ENCODE measurements at places on chromosomes 12 and 14.

GRCh38 chr14:105502446-105503295 lies 11.6 kb downstream of the TEDC1 start:
- H3K27me3 ChIP-seq = peaks cover 2% of the 10 kb centered on the region
- peaks cover 2% of the 10 kb centered on the region for H3K4me1 ChIP-seq
- no peak for DNase-seq
- no peaks in the 10 kb centered on the region for H3K36me3 ChIP-seq

DNA sequence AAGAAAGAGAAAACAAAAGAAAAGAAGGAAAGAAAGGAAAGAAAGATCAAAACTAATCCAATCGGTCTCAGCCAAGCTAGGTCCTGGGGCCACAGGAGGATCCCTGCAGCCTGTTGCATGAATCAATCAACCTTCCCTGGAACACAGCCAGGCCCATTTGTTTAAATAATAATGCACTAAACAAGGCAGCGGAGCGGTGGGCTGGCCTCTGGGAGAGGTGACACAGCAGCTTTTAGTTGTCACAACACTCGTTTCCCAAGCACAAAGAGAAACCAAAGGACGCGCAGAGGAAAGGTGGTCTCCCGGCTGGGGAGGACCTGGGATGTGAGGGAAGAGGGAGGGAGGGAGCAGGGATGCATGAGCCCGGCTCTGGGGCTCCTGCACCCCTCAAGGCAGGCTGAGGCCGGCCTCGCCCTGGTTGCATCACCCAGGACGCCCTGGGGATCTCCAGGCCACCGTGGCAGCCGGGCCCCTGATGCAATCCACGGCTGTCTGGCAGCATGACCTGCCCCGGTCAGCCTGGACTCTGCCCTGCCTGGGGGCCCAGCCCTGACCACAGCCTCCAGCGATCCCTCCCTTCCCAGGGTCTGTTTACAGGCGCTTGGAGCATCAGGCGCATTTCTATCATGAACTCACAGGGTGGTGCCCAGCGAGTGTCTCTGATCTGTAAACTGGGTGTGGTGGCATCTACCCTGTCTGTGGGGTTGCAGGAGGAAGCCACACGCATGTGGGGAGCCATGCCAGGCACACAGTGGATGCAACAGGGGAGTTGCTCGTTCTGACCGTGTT lies 32.5 kb downstream of the MMP17 start:
- H3K4me3 ChIP-seq = no peak overlapping the region
- H3K27me3 ChIP-seq = no peaks in the 10 kb centered on the region

DNA sequence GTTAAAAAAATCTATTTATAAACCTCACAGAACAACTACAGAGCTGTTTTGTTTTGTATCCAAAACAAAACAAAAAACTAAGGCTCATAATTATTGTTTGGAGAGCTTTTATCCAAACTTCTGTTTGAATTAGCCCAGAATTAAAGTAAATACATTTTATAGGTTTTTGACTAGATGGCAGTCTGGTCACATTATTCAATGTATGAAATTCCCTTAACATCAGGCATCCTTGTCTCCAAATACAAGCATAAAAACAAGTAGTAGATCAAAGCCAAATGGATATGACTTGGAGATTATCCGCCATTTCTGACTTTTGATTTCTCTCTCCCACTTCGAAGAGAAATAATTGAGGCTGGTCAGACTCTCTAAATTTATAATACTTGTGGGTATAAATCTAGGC lies 63.5 kb downstream of the SLC38A1 start:
- no peak overlapping the region for H3K4me3 ChIP-seq
- no peak overlapping the region for H3K27ac ChIP-seq
- no peaks in the 10 kb centered on the region for H3K27me3 ChIP-seq
- H3K4me1 ChIP-seq = peaks cover 27% of the 10 kb centered on the region
- no peak for DNase-seq

GRCh38 chr14:103483600-103483999 lies 39.0 kb downstream of the CKB start:
- H3K4me3 ChIP-seq = no peak overlapping the region
- no peak for DNase-seq
- peaks cover 28% of the 10 kb centered on the region for H3K36me3 ChIP-seq
- H3K27me3 ChIP-seq = no peaks in the 10 kb centered on the region
- no peak overlapping the region for H3K27ac ChIP-seq

DNA sequence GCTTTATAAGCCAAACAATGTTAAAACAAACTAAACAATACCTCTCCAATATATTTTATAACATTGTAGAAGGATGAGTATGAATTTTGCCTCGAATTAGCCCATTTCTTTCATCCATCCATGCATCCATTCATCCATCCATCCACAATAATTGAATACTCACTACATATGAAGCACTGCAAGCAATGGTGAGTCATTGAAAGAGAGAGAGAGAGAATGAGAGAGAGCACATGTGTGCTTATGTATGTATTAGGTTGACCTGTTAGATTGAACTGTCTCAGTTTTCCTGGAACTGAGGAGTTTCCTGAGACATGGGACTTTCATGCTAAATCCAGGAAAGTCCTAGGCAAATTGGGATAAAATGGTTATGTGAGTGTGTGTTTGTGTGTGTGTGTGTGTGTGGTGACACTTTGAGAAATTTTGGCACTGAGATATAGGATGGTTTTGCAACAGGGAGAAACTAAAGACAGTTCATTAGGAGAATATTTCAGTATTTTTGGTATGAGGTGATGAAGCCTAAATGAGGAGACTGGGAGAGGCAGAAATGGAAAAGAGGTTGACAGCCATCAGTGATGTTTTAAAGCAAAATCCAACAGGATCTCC lies 98.4 kb downstream of the C12orf75 start:
- no peak overlapping the region for H3K27ac ChIP-seq
- no peak for DNase-seq
- H3K4me1 ChIP-seq = peaks cover 2% of the 10 kb centered on the region
- H3K36me3 ChIP-seq = no peaks in the 10 kb centered on the region
- peaks cover 14% of the 10 kb centered on the region for H3K27me3 ChIP-seq
- no peak overlapping the region for H3K4me3 ChIP-seq

GRCh38 chr12:54932691-54933090 lies 51.9 kb downstream of the TESPA1 start:
- peak overlapping the region; percentile 76 for H3K27ac ChIP-seq
- DNase-seq = no peak
- H3K4me3 ChIP-seq = no peak overlapping the region
- H3K27me3 ChIP-seq = no peaks in the 10 kb centered on the region

DNA sequence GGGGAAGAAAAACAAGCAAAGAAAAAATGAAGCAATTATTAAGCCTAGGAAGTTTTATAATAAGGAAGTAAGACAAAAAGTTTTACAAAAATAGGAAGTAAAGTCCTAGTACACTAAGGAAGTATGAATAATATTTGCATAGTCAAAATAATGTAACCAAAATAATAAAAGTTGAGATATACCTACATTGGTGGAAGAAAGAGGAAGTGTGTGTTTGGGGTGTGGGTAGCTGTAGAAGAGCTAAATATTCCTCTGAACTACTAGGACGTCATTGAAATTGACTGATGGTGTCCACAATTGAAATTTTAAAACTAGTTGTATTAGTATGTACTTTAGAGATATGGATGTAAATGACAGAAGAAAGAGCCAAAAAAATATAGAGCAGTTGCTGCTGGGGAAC lies 228.4 kb upstream of the OTX2 start:
- DNase-seq = no peak
- no peak overlapping the region for H3K4me3 ChIP-seq
- no peaks in the 10 kb centered on the region for H3K4me1 ChIP-seq
- H3K36me3 ChIP-seq = no peaks in the 10 kb centered on the region

- no peak overlapping the region for H3K4me3 ChIP-seq
- no peaks in the 10 kb centered on the region for H3K36me3 ChIP-seq
- DNase-seq = no peak
- H3K27ac ChIP-seq = no peak overlapping the region
- H3K4me1 ChIP-seq = peaks cover 5% of the 10 kb centered on the region
- H3K27me3 ChIP-seq = peaks cover 10% of the 10 kb centered on the region
These were observed 73.9 kb downstream of the NEDD1 start for GRCh38 chr12:96980991-96981414.

DNA sequence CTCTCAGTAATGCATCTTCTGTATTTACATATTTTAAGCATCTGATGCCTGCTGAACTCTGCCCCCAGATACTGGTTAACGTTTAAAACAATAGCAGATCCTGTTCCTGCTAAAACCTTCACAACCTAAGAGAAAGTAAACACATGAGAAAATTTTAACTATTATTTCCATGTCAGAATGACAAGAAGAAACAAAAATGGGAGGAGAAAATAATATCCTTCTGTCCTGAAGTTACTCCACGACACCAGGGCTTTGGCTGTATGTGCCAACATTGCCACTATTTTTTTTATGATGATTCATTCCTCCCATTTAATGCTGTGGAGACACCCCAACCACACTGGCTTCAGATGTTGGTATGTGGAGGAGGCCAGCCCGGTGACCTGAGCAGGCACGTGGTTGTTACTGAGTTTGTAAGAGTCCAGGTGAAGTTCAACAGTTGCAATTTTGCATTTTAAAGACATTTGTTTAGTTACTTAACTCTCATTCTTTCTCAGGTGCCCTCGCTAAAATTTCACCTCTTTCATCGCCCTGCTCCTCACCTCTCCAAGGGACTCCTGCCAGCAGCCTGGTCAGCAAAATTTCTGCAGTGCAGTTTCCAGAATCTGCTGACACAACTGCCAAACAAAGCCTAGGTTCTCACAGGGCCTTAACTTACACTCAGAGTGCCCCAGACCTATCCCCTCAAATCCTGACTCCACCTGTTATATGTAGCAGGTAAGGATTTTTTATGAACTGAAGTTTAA lies 65.5 kb upstream of the SLCO1C1 start:
- no peak overlapping the region for H3K27ac ChIP-seq
- no peak for DNase-seq
- no peak overlapping the region for H3K4me3 ChIP-seq
- H3K36me3 ChIP-seq = no peaks in the 10 kb centered on the region

DNA sequence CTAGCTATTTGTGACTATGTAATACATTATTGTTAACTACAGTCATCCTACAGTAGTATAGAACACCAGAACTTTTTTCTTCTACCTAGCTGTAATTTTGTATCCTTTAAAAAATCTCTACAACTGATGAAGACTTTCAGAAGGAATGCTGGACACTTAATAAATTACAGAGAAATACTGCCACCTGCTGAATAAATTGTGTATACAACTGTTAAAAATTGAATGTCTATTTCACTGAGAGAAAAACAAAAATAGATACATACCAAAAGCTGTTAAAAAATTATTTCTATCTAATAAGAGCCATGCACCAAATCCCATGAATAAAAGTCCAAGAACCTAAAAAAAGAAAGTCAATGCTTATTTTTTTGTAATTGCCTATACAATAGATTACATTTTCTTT lies 6.6 kb downstream of the TSPAN19 start:
- no peaks in the 10 kb centered on the region for H3K27me3 ChIP-seq
- no peaks in the 10 kb centered on the region for H3K36me3 ChIP-seq
- no peaks in the 10 kb centered on the region for H3K4me1 ChIP-seq
- H3K27ac ChIP-seq = no peak overlapping the region
- no peak for DNase-seq

DNA sequence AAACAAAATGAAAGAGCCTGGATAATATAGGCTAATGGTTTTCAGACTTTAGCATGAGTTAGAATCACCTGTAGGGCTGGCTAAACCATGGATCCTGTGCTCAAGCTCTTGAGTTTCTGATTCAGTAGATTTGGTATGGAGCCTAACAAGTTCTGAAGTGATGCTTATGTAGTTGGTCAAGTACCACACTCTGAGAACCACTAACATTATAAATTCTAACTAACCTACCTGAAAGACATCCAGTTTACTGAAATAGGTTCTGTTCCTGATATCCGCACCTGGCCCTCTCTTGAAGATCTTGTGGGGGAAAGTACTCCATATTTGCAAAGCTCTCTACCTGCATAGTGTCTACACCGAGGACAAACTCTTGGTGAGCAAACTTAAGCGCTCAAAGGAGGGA lies 59.4 kb upstream of the VSX2 start:
- no peak for DNase-seq
- no peaks in the 10 kb centered on the region for H3K36me3 ChIP-seq
- no peak overlapping the region for H3K4me3 ChIP-seq
- no peaks in the 10 kb centered on the region for H3K4me1 ChIP-seq

- H3K27ac ChIP-seq = peak overlapping the region; percentile 64
- H3K4me1 ChIP-seq = peaks cover 37% of the 10 kb centered on the region
- no peak overlapping the region for H3K4me3 ChIP-seq
- no peaks in the 10 kb centered on the region for H3K36me3 ChIP-seq
These were observed 165.5 kb downstream of the SLC38A4 start for GRCh38 chr12:46660276-46660675.

GRCh38 chr14:105149146-105149781 lies 19.3 kb downstream of the JAG2 start:
- no peaks in the 10 kb centered on the region for H3K36me3 ChIP-seq

Data from activated T-helper 2 cell treated with anti-CD3 and anti-CD28 coated beads, Interferon-gamma antibody, Interleukin-2, Interleukin-4, amounts not matched to agents 10 μg/mL and 5 μg/mL and 100 μg/mL, durations not matched to agents 14 hours and 24 hours and 36 hours (primary cell).